A673 (cell line): ENCODE measurements at places on chromosomes 11 and 22. TPM values are rescaled to one million over a fixed set of nuclear protein-coding genes. Genes with fewer than 3 reads are reported as not detected.

- DNase-seq = no peak
Measured at GRCh38 chr22:29715705-29716104, 4.1 kb upstream of the CABP7 start.

Gene USP47
- 40.0 and 45.9 TPM in 2 replicates for total RNA-seq

DNA sequence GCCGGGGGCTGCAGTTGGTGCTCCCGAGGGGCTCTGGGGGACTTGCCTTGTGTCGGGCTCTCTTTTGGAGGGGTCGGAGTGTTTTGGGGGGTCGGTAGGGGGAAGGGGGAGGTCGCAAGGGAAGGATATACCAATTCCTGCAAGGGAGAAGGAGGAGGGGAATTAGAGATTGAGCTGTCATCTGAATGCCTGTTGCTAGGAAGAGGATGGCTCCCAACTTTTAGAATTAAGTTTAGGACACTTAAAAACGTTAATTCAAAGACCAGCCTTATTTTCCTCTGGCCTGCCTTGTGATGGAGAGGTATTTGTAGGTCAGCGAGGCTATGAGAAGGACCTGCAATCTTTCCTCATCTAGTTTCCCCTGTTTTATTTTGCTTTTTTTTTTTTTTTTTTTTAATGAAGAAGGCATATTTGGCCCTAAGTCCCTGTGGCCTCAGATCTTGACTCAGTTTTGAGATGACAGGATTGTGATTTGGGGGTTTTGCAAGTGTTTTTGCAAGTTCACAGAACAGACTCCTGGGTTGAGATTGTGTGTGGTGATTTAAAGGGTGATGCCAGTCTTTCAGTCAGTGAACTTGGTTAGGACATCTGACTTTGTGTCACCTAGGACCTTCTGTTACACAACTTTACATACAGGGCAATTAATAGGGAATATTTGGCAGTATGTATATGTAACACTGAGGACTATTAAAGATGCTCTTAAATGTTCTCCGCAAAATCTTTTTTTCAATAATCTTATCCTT lies 672 bp downstream of the TMEM135 start:
- no peak for DNase-seq

Gene DUSP8
- 0.70 and 1.9 TPM in 2 replicates for total RNA-seq

DNA sequence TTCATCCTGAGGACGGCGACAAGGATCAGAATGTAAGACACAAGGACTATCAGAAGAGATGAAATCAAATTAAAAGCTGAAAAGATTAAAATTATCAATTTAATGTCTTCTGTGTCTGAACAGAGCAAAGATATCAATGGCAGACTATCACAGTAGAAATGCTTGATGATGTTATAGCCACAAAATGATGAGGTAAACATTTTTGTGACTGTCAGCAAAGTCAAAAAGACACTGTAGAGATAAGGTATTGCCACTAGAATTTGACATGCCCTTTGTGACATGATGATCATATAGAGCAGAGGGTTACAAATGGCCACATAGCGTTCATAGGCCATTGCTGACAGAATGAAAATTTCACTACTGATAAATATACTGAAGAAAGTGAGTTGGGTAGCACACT lies 12.2 kb downstream of the OR5J2 start:
- DNase-seq = no peak

DNA sequence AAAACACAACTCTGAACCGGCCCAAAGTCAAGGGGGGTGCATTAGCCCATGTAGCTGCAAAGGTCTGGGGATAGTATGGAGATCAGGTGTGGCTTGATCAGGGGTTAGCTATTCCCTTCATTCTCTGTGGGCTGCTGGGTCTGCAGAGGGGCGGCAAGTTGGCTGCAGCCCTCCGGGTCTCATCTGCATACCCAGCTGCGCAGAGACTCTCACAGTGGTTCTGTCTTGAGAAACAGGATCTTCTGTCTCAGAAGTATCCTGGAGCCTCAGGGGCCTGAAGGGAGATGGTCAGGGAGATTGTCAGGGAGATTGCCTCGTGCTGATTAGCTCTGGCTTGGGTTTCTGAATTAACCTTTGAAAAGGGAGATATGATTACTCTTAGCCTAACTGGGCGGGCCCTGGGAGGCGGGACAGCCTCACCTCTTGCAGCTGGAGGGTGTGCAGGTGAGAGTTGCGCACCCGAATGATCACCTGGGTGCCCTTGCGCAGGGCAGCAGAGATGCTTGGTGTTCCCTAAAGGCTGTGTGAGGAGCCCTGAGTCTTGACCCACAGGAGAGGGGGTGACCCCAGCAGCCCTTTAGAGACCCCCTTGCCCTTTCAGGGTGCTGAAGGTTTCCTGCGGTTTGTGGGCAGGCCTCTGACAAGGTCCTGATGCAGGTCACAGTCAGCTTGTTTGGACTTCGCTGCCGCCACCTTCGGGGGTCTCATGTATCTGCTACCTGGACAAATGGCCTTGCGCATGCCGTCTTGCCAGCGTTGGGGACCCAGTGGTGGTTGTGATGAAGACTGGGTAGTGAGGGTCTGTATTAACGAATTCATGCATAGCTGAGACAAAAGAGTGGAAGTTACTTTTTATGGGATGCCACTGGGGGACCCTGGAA lies 7.3 kb downstream of the ARHGAP8 start:
- no peak for DNase-seq

DNA sequence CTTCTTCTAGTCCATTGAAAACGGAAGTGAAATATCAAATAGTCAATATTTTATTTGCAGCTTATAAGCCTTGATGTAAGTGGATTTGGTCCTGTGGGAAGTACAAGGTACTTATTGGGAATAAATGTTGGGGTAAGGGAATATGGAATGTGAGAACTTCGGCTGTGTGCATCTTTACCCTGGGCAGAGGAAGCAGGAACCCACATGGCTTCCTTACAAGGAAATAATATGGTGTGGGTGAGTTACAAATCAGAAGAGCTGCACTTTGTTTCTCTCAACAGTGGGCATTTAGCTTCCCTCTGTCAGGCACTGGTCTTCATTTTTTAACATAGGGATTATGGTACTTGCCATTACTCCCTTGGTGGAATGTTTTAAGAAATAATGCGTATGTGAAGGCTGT lies 77.9 kb downstream of the SCN3B start:
- no peak for DNase-seq

DNA sequence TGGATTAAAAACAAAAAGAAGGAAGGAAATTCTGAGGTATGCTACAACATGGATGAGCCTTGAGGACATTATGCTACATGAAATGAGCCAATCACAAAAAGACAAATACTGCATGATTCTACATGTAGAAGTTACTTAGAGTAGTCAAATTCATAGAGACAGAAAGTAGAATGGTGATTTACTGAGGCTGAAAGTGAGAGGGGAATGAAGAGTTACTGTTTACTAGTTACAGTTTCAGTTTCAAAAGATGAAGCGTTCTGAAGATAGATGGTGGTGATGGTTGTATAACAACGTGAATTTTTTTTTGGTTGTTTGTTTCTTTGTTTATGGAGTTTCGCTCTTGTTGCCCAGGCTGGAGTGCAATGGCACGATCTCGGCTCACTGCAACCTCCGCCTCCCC lies 9.5 kb downstream of the OR5P2 start:
- no peak for DNase-seq

DNA sequence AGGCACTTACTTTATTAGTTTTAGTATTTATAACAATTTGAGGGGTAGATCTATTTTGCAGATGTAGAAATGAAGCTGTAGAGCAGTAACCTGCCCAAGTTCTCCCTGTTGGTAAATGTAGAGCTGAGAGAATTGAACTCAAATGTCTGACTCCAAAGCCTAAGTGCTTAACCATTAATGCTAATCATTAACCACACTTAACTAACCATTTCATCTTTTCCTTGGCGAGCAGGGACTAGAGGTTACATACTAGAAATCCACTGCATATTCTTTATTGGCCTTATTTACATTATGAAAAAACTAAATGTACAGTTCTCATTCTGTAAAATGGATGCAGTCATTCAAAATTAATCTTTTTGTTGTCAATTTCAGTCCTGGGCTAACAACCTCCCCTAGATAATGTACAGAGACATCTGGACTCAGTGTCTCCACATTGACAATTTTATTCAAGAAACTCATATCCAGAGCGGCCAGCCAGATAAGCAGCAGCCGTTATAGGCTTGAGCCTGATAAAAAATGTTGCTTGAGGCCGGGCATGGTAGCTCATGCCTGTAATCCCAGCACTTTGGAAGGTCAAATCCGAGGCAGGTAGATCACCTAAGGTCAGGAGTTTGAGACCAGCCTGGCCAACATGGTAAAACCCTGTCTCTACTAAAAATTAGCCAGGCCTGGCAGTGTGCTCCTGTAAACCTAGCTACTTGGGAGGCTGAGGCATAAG lies 76.7 kb upstream of the PICALM start:
- no peak for DNase-seq

DNA sequence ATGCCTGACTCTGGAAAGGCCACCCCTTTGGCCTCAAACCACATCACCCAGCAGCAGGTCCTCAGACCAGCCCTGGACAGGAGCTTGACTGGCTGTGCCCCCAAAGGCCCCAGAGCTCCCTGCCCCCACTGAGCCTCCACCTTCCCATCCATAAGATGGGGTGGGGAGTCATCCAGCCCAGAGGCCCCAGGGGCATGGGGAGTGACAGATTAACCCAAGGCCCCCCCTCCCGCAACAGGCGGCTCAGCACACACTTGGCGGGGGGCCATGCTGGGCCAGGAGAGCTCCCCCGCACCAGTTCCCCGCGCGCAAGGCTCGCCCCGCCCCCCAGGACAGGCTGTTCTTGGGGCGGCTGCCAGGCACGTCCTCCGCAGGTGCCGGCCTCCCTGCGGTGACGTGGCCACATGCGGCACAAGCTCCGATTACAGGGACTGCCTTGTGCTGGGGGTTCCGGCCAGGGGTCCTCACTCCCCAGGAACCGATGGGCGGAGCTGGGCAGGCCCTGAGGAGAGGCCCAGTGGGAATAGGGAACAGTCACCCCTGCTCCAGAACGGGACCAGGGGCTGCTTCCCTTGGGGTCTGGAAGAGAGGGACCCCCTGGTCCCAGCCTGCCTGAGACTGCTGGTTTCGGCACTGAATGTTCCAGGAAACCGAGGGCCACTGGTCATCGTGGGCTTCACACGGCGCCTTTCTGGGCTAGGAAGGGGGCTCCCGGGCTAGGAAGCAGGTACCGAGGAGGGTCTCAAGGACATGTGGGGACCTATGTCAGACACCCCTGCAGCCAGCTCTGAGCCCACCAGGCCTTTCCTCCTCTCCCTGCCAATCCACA lies 5.1 kb upstream of the CDKN1C start:
- no peak for DNase-seq

DNA sequence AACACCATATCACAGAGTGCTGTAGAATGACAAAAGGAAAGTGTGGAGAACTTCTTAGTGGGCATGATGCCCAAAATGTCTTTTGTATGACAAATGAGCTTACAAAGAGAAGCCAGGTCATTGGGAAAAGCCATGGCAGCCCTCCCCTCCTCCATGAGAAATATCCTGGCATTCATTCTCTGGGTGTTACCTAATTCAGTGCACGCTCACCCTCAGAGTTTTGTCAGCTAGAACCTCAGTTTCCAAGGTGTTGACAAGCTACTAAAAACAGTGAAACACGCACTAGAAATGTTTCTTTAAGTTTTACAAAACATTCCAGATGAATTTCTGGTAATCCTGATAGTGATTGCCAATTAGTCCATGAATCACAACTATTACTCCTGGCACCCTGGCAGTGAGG lies 105.4 kb upstream of the FSHB start:
- DNase-seq = no peak

GRCh38 chr11:95469258-95469657 lies 238.3 kb upstream of the SESN3 start:
- no peak for DNase-seq

DNA sequence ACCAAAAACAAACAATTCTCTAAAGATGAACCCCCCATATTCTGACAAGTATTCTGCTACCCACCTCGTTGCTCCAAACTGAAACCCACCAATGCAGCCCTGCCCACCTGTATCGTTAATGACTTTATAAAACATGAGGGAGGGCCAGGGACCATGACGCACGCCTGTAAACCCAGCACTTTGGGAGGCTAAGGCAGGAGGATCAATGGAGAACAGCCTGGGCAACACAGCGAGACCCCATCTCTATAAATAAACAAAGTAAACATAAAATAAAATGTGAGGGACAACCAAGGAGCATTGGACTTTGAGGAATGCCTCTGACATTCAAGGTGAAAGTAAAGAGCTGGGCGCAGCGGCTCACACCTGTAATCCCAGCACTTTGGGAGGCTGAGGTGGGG lies 39.8 kb upstream of the ATXN10 start:
- DNase-seq = no peak

DNA sequence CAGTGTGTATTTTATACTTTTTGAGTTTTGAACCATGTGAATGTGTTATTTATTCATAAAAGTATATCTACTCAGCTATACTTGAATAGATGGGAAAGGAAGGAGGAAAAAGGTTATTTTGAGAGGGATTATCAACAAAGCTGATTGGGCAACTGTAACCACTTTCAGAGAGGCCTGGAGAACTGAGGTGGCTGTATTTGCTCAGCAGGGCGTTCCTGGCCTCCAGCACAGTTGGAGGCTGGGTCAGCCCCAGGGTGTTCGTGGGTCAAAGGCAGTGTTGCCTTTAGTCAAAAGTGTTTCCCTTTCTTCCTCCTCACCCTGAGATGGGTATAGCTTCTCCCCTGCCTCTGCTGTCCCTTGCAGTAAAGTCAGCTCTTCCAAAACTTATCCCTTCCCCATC lies 26.7 kb downstream of the ASCC2 start:
- no peak for DNase-seq

Gene VPREB1
- not detected in 2 replicates for total RNA-seq

DNA sequence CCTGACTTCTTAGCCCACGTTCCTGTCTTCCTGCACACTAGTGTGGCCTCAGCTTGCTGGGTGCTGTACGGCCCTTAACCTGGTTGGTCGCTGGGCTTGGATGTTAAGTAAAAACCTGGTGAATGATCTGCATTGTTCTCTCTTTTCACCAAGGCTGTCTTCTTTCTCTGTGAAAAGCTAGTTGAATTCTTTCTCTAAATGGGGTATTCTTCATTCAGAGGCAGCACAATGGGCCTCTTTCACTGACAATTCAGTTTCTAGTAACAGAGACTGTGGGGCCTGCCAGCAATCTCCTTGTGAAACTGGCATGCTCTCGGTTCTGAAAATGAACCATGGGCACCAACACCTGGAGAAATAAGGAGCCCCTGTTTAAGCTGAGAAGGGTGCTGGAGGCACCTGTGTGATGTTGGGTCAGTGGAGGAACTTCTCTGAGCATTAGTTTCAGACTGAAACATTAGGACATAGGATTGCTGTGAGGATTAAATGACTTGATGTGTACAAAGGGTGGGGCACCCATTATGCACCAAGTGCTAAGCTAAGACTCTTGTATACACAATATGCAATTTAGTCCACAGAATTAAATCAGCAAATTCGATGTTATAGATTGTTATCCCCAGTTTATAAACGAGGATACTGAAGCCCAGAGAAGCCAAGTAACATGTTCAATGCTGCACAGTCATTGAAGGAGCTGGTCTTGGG lies 33.1 kb upstream of the ELF5 start:
- DNase-seq = no peak

GRCh38 chr11:13291800-13292199 lies 14.2 kb downstream of the BMAL1 start:
- no peak for DNase-seq

Gene IFITM5
- total RNA-seq = not detected in 2 replicates

DNA sequence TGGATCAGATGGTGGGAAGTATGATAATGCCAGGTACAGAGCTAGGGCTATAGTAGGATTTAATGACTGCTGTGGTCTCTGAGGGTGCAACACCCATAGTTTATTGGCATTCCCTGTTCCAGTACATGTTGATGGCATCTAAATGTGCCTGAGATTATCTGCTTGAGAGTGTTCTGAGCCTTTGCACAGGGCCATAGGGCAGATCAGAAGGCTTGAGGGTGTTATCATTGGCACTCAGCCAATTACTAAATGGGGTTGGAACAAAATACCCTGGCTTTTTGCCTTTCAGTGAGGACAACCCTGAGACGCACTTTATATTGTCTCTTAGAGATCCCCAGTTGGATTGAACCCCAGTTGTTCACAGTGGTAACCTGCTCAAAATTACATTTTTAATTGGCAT lies 6.7 kb downstream of the SLC5A12 start:
- no peak for DNase-seq
